NCI-H226 (cell line): ENCODE measurements at places on chromosomes 2 and 18.

DNA sequence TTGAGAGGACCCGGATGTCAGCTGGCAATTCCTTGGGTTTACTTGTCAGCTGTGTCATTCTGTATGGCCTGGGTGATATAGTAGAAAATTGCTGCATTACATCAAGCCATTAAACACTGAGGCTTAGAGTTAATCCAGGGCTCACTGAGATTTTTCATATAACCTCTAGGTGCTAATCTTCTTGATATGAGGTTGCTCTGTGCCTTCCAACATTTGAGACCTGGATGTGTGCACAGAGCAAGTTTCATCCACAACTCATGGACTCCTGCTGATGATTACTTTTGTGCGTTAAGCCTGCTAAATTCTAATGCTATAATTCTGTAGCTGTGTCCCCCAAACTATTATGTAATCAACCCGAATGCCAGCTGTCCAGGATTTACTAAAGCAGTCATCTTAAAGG, 178.4 kb upstream of the CDH20 start:
- DNase-seq = no peak

- peak; percentile 47 for DNase-seq
These were observed 59.8 kb upstream of the SLC38A11 start for GRCh38 chr2:165015052-165015642.

- no peak for DNase-seq
These were observed 166.6 kb downstream of the ACTR3 start for GRCh38 chr2:114056294-114057143.

- DNase-seq = no peak
These were observed 12.3 kb upstream of the TNFRSF11A start for GRCh38 chr18:62312851-62313250.

DNA sequence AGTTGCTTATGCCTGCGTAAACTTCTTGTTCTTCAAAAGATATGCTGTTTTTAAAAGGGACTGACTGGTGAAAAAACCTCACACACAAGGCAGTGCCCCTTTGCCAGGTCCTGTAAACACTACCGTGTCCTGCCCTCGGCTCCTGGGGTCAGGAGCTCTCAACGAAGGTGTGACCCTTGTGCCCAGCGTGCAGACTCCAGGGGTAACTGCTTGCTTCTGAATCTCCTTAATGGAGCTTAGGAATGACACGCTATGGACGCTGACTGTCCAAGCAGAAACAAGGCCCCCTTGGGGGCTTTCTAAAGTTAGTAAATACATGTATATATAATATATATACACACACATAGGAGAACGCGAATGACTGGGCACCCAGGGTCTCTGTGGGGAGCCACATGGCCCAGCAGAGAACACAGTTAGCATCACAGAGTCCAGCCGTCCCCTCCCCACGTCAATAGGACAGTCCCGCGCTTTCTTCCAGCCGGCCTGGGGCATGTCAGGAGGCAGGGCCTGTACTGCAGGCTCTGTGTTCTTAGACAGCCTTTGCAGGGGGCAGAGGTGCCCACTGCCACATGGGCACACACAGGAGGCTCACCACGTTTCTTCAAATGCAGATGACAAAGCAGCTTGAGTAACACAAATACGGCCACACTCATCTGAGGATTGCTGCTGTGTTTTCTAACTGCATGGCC, 96.1 kb downstream of the HDAC4 start:
- no peak for DNase-seq

- DNase-seq = no peak
These were observed 1.4 kb downstream of the EHBP1 start for GRCh38 chr2:62706721-62707521.

DNA sequence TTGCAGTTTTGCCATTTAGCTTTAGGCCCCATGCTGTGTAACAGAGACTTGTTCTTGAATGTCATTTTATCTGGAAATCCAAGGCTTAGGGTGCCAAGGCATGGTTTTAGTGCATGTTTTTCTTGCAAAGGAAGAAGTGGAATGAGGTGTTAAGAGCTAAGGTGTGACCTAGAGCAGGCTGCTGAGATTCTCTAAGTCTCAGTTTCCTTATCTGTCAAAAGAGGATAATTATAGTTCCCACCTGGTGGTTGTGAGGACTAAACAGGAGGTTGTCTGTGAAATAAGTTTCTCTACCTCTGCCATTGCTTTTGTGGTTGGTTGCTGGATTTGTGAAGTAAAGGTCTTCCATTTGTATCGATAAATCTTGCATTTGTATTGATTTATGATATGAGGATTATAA, 82.0 kb downstream of the TANC1 start:
- DNase-seq = no peak

GRCh38 chr18:59639821-59640220, 57.4 kb downstream of the CCBE1 start:
- no peak for DNase-seq

DNA sequence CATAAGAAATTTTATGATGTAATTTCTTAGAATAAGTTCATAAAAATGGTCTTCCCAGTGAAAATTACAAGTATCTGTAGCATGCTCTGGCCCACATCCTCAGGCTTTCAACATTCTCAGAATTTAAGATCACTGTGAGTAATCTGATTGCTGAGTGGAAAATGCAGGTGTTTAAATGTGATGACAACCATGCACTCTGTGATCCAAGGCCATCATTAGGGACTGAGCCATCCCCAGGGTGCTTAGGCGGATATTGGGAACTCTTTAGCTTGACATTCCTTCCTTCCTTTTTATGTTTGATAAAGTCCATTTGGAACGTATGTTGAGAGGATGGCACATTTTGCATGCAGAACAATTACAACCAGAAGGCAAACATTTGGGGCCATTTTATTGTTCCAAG, 95.5 kb downstream of the ARL4C start:
- no peak for DNase-seq
